Smooth muscle cell of bladder (primary cell): ENCODE measurements at places on chromosomes 1 and 21. TPM values are rescaled to one million over a fixed set of nuclear protein-coding genes. Genes with fewer than 3 reads are reported as not detected.

NOS1AP gene
- total RNA-seq = under 0.01 TPM in 1 of 2 replicates, not detected in the other

SUMO3 gene
- total RNA-seq = 64.4 and 67.0 TPM in 2 replicates

FOXO6 gene
- total RNA-seq = under 0.01 TPM in 1 of 2 replicates, not detected in the other

MXRA8 gene
- 236 and 258 TPM in 2 replicates for total RNA-seq

ZNF683 gene
- not detected in 2 replicates for total RNA-seq

OR2T8 gene
- total RNA-seq = not detected in 2 replicates

ACKR1 gene
- not detected in 2 replicates for total RNA-seq

EXO1 gene
- 1.8 and 2.8 TPM in 2 replicates for total RNA-seq
